NCI-H510A (cell line): ENCODE measurements at places on chromosomes 1 and 21.

GRCh38 chr1:173005196-173005864, 45.4 kb downstream of the TNFSF18 start:
- DNase-seq = no peak

- no peak for DNase-seq
These were observed 55.3 kb downstream of the DOP1B start for GRCh38 chr21:36211660-36212512.

DNA sequence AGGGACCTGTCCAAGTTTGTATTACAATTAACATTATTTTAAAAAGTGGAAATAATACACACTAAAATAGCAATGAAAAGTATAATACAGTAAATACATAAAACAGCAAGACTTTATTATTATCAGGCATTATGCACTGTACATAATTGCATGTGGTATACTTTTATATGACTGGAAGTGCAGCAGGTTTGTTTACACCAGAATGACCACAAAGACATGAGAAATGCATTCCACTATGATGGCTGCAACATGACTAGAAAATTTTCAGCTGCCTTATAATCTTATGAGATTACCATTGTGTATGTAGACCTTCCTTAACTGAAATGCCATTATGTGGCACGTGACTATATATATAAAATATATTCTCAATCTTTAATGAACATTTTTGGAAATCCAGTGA, 1699.6 kb downstream of the KCNT2 start:
- no peak for DNase-seq

GRCh38 chr1:23743287-23744152, at the start of gene ELOA:
TSS of gene ELOA (plus strand) at chr1:23743471. CDS start at chr1:23743504, 33 bp downstream.
- peak; percentile 59 for DNase-seq

- DNase-seq = peak; percentile 63
These were observed 46.5 kb upstream of the PRELP start for GRCh38 chr1:203428981-203429599.

DNA sequence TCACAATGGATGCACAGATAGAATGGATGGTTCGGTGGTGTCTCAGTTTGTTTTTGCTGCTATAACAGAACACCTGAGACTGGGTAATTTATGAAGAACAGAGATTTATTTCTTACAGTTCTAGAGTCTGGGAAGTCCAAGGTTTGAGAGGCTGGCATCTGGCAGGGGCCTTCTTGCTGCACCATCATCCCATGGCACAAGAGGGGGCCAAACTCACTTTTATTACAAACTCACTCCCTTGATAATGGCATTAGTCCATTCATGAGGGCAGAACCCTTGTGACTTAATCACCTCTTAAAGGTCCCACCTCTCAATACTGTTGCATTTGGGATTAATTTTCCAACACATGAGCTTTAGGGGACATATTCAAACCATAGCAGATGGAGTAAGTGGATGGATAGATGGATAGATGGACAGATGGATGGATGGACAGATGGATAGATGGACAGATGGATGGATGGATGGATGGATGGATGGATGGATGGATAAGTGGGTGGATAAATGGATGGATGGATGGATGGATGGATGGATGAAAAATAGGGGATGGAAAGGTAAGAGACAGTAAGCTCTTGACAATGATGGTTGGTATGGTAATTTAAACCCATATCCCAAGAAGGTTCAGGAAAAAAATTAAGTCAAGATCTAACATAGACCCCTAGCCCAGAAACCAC, 16.5 kb downstream of the CAMK2N1 start:
- no peak for DNase-seq

DNA sequence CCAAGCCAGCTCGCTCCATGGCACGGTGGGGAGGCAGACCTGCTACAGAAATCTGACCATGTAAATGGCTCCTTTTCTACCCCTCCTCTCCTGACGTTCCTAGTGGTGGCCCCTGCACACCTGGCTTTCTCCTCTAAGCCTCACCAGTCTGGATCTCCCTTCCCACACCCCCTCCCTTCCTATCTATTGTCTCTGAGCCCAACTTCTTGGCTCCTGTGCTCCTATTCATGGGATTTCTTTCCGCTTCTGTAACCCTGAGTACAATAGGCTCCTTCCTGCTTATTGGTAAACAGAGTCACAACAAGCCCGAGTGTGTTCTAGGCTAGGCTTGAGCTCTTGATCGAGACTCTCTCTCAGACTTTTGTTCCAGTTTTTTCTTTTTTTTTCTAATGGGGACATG, 17.6 kb downstream of the OPTC start:
- no peak for DNase-seq

DNA sequence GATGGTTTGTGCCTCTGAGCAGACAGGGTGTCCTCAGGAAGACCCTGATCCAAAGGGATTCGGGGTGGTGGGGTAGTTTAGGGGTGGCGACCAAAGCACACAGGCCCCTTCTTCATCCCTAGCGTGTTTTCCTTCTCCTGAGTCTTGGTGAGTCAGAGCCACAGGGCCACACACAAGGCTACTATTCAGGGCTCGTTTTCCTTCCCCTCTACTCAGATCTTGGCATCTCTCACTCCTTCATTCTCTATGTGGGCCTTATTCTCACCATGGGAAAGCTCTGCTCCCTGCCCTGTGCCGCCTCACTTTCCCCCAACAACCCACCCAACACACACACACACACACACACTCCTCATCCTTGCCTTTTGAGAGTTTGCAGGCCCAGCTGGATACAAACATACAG, 43.6 kb upstream of the WNT2B start:
- DNase-seq = no peak

GRCh38 chr1:176515310-176515709, 52.3 kb downstream of the PAPPA2 start:
- no peak for DNase-seq

GRCh38 chr21:45067462-45068285, 6.7 kb upstream of the ADARB1 start:
- DNase-seq = no peak

DNA sequence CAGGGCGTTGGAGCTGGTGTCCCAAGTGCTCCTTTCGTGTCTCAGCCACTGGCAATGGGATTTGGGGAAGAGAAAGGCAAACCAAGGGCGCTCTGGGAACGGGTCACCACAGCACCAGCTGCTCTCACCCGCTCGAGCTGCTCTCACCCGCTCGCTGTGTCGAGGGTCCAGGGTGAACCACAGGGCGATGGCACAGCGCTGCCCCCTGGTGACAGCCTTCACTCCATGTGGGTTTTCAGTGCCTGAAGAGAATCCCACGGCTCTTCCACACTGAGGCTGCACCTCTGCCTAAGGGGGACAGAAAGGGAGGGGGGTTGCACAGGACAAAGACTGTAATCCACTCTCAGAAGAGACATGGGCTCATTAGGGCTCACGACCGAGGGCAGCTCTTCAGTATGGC, 7.1 kb upstream of the CLDN19 start:
- no peak for DNase-seq
